Right forelimb (tissue), 1 donor: ENCODE measurements at places on chromosomes 6 and 20.

- DNase-seq: no peak
Observed at GRCh38 chr20:6711951-6712649, 55.4 kb upstream of the BMP2 start.

- DNase-seq: no peak
Observed at GRCh38 chr20:62793757-62794006, 2.6 kb upstream of the MRGBP start.

GRCh38 chr6:28988536-28989311 lies 16.4 kb downstream of the ZNF311 start:
- DNase-seq: peak; percentile 67

GRCh38 chr6:31918069-31918720 lies 9.3 kb upstream of the C2 start:
- DNase-seq: no peak

- DNase-seq: no peak
Observed at GRCh38 chr6:7534192-7534591, 7.3 kb upstream of the DSP start.

DNA sequence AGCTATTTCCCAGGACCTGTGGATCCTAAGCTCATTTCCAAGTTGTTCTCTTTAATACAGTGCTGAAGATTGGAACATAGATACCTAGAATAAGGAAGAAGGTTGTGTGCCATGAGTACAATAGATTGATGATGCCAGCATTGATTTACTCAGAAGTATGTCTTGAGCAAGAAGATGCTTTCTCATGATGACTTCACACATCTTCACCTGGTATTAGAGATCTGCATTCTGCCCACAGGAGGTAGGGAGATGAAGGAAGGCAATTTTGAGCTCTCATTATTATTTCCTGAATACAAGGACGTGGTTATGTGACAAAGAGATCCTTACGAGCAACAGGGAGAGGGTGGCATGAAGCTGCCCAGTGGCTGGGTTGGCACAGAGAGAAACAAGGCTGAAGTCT lies 20.0 kb upstream of the ZNF165 start:
- DNase-seq: no peak

DNA sequence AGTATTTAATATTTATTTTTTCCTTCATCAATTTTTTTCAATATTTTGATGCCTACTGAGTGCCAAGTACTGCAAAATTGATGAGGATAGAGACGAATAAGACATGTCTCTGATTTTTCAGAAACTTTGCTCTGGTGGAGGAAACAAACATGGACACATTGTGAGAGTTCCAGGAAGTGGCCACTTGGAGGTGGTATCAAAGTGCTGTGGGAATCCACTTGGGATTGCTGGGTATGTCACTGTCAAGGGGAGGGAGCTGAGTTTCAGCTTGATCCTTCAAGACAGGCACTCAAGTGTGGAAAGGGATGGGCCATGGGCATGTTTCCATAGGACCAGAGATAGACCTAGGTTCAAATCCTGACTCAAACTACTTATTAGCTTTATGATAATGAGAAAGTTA lies 24.5 kb upstream of the ABCC10 start:
- DNase-seq: no peak

DNA sequence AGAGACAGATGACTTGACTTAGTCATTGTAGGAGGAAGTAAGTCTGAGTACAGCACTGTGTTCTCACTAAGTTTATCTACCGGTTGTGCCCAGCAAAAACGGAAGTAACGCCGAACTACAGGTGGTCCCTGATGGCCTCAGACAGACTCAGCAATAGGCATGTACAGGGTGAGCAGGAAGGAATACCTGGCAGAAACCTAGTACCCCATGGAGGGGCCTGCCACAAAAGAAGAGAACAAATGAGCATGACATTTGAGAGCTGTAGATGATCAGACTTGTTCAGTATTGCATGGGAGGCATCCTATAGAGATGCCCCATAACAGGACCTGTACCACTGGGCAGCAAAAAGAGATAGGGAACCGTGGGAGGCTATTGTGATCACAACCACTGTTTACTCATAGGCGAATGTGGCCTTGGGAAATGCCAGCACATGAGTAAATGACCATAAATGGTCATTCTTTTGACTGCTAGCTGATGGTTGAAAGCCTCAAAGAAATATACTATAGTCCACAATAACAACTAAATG lies 106.4 kb upstream of the TAB2 start:
- DNase-seq: no peak

DNA sequence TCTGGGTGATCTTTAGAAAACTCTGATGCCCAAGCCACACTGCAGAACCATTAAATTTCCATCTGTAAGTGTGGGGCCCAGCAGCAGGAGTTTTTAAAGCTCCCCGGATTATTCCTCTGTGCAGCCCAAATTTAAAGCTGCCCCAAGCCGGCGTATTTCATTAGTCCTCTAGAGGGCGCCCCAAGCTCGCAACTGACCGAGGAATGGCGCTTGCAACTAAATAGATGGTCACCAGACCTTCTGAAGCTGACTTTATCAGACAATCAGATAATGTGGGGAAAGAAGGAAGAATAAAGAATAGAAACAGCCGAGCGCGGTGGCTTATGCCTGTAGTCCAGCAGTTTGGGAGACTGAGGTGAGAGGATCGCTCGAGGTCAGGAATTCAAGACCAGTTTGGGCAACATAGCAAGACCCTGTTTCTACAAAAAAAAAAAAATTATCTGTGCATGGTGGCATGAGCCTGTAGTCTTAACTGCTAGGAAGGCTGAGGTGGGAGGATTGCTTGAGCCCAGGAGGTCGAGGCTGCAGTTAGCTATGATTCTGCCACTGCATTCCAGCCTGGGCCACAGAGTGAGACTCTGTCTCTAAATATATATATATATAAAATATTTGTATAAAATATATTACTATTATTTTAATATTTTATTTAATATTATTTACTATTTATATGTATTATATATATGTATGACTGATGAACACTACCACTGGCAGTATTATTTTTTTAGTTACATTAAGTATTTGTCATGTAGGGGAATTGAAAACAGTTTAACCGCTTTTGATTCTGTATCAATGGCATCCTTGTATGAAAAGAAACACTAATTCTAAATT lies 56.0 kb downstream of the OTOR start:
- DNase-seq: peak; percentile 80

DNA sequence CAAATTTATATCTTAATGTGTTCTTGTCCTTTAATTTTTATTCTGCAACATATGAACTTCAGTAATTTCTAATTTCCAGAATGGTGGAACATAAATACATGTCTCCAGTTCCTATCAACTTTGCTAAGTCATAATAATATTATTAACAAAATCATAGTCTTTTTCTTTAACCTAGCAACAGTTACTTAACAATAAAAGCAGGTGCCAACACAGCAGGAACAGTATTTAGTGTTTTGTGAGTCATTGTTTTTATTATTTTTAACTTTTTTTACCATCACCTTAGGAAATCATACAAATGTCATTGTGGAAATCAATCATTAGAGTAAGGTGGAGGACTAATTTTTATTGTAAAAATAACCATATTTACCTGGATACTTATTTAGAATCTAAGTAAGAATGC lies 133.5 kb downstream of the PLCB1 start:
- no peak for DNase-seq

- DNase-seq: no peak
Observed at GRCh38 chr6:328924-329323, 36.6 kb downstream of the DUSP22 start.

DNA sequence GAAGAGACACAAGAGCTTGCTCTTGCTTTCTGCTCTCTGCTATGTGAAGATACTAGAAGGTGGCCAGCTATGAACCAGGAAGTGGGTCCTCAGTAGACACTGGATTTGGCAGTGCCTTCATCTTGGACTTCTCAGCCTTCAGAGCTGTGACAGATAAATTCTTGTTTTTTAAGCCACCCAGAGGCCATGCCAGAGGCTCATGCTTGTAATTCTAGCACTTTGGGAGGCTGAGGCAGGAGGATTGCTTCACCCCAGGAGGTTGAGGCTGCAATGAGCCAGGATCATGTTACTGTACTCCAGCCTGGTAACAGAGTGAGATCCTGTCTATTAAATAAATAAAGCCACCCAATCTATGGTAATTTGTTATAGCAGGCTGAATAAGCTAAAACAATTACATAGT lies 185.5 kb upstream of the SALL4 start:
- DNase-seq: no peak

DNA sequence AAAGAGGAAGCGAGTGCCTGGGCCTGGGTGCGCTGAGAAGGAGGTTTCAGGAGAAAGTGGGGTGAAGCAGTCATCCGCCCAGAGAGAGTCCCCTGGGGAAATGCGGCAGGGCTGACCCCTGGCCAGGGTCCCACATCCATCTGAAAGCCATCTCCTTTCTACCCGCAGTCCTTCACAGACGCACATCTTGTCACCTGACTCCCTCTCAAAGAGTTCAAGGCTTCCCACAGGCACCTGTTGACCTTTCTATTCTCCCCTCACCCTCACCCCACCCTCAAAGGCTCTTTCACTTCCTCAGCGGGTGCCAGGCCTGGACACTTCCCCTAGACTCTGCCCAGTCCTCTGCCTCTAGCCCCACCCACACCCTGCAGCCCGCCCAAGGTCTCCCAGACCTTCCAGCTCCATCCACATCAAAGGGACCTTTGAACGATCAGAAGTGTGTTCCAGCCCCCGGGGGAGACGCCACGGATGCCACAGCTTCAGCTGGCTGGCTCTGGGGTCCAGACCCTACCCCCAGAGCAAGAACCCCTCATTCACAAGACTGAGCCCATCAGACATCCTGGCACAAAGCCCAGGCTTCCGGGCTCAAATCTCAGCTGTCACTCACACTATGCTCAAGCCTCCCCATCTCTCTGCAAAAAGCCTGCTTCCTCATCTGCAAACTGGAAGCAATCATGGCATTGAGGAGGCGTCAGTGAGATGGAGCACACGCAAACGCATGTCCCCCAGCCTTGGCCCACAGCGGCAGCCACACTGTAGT lies 2.1 kb downstream of the CTSZ start:
- DNase-seq: no peak

DNA sequence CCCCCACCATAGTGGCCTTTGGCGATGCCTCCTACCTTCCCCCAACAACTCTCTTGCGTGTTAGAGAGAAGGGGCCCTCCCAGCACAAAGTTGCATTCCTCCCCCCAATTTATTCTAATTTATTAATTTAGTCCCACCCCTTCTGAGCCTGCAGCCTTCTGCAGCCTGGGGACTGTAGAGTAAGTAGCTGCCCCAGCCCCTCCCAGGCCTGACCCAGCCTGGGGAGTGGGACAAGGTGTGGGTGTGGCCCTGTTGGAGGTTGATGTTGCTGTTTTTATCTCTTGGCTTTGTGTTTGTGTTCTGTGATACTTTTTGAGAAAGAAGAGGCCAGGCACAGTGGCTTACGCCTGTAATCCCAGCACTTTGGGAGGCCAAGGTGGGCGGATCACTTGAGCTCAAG lies 49.4 kb downstream of the ORC3 start:
- no peak for DNase-seq
